Dorsolateral prefrontal cortex (tissue), 122 donors: ENCODE measurements at places on chromosomes 13 and 19.

DNA sequence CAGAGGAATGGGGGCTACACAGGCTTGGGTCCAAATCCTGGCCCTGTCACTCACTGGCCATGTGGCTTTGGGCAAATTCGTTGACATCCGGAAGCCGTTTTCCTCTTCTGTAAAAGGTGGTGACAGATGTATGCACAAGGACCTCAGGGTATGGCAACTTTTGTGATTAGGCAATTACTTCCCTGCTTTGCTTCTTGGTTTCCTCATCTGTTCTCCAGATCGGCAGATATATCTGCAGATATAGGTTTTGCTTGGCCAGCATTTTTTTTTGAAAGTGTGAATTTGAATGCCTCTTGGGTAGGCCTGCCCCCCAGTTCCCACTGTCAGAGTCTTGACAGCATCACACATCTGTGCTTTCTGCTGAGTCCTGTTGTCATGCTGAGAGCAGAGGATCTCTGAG lies 17.7 kb downstream of the TMEM272 start:
- DNase-seq = no peak

- DNase-seq = no peak
Measured at GRCh38 chr19:56955637-56956216, 115.2 kb upstream of the PEG3 start.

- DNase-seq = no peak
Measured at GRCh38 chr19:14333101-14333871, 48.0 kb upstream of the ADGRE5 start.

DNA sequence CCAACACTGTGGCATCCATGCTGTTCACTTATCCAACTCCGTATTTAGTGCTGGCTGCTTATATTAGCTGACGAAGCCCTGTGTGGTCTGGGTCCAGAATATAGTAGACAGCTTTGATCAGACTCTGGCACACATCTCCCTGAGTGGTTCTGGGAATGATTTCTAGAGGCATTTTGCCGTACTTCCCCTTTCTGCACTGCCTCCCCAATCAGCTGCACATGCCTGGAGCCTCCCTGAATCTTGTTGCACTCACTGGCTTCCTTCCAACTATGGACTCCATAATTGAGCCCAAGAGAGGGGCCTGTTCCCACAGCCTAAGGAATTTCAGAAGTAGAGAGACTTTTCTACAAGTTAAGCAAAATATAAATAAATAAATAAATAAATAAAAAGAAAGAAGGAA lies 30.4 kb upstream of the PCDH8 start:
- no peak for DNase-seq

GRCh38 chr13:29513981-29514719 lies 81.3 kb downstream of the SLC7A1 start:
- DNase-seq = no peak

DNA sequence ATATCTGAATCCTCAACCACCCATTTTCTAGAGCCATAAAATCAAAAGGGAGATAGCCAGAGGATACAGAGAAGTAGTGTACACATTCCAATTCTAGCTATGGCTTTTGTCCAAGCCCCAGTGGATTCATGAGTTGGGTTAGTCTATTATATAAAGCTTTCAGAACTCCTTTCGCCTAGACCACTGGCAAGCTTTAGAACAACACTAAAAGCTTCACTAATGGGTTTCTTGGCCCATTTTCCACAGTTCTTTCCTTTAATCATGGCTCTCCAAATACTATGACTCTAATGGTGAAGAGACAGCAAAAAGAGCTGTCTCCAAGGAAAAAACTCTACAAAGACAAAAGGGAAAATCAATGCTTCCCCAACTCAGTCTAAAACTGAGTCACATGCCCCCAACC lies 48.2 kb upstream of the SLITRK5 start:
- DNase-seq = no peak
